ENCODE measurements at places on chromosomes 16 and 17.
A peak's percentile ranks its signal among the peaks of the same experiment; 100 is the strongest.

DNA sequence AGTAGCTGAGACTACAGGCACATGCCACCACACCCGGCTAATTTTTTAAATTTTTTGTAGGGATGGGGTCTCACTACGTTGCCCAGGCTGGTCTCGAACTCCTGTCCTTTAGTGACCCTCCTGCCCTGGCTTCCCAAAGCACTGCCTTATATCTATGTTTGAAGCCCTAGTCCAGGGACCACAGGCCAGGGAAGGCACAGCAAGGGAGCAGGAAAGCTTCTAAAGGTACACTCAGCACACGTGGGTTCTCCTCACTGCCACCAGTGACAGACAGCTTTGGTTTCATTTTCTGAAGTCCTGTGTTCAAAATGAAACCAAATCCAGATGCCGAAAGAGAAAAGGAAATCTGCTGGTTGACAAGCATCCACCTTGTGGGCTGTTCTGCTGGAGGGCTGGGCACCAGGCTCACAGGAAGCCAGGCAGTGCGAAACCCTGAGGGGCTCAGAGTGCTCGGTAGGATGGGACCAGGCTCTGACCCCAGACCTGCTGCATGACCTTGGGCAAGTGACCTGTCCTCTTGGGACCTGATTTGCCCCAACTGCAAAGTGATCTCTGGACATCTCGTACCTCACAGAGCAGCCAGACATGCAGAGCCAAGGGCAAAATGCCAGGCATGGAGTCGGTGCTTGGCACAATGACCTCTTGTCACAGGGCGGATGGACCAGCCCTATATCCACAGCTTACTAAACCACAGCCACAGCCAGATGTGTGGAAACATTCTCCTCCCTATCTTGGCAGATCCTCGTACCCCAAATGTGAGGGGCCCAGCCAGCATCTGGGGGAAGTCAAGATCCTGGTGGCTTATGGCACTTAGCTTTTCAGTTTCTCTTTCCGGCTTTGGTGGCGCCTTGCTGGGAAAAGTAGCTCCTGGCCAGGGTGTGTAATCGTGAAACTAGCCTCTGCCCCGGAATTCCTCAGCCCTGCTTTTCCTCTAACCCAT lies 2.8 kb upstream of the SOCS1 start:
- peak; percentile 57 for DNase-seq

GRCh38 chr17:37062021-37062420 lies 113.3 kb downstream of the AATF start:
- no peak for DNase-seq

DNA sequence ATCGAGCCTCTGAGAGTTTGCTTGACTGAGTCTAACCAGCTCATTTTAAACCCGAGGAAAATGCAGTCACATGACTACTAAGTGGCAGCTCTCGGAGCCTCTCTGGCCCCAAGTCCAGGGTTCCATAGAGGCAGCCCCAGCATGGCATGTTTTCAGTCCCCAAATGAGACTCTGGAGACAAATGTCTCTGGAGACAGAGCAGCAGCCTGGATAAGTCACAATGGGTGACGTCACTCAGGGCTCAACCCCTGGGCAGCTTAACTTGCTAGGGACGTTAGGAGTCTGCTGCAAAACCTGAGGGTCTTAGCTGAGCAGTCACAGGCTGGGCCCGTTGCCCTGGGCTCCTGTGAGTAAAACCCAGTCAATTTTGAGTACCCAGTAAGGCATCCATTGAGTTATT lies 6.9 kb upstream of the STH start:
- DNase-seq: no peak

DNA sequence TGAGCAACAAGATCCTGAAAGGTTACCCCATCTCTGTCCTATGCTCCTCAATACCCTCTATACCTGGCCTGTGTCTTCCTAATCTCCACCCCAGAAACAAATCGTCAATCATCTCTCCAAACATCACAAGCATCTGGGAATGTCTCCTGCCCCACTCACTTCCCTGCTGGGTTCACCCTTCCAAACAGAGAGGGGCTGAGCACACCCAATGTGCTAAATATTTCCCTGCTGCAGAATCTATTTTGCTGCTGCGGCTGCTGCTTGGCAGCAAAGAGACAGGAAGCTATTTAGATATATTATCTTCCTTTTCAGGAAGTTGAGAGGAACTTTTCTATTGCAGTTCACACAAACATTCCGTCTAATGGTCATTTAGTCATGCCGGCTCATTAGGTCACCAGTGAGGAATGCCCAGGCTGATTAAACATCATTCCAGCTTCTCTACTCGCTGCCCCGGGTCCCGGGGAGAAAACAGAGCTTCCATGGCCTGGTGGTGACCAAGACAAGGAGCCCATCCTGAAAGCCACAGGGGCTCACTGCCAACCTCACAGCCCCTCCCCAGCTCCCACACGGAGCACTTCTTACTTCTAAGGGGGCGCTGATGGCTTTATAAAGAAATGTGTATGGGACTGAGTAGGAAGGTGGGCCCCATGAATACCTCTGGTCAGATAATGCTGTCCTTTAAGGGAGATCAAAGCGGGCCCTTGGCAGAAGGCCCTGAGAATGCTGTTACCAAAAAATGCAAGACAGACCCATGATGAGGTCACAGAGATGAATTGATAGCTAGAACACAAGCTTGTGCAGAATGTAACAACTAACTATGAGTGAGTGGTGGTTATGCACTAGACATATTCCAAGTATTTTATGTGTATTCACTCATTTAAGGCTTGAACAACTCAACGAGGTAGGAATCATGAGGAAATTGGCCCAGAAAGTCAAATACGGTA lies 218.3 kb downstream of the SOX9 start:
- DNase-seq: no peak

DNA sequence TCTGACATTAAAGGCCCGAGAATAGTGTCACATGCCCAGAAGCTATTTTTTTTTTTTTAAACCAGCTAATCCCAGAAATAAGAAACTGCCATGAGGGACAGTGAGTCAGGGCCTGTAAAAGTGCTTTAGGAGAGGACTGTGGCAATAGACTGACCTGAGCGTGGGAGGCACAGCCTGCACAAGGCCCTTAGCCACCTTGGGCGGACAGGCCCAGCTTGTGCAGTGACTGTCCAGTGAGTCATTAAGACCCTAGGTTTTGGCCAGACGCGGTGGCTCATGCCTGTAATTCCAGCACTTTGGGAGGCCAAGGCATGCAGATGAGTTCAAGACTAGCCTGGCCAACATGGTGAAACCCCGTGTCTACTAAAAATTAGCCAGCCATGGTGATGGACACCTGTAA lies 343.0 kb upstream of the ZFHX3 start:
- no peak for DNase-seq

- DNase-seq: no peak
Observed at GRCh38 chr16:86344881-86345280, 165.4 kb upstream of the FOXF1 start.

GRCh38 chr17:9937901-9938300 lies 32.8 kb upstream of the RCVRN start:
- no peak for DNase-seq

- DNase-seq: no peak
Observed at GRCh38 chr17:2808367-2809335, 12.4 kb downstream of the RAP1GAP2 start.

GRCh38 chr17:57518587-57519581 lies 226.2 kb downstream of the CCDC182 start:
- no peak for DNase-seq

- DNase-seq: no peak
Observed at GRCh38 chr17:82993005-82993404, 86.4 kb upstream of the METRNL start.

DNA sequence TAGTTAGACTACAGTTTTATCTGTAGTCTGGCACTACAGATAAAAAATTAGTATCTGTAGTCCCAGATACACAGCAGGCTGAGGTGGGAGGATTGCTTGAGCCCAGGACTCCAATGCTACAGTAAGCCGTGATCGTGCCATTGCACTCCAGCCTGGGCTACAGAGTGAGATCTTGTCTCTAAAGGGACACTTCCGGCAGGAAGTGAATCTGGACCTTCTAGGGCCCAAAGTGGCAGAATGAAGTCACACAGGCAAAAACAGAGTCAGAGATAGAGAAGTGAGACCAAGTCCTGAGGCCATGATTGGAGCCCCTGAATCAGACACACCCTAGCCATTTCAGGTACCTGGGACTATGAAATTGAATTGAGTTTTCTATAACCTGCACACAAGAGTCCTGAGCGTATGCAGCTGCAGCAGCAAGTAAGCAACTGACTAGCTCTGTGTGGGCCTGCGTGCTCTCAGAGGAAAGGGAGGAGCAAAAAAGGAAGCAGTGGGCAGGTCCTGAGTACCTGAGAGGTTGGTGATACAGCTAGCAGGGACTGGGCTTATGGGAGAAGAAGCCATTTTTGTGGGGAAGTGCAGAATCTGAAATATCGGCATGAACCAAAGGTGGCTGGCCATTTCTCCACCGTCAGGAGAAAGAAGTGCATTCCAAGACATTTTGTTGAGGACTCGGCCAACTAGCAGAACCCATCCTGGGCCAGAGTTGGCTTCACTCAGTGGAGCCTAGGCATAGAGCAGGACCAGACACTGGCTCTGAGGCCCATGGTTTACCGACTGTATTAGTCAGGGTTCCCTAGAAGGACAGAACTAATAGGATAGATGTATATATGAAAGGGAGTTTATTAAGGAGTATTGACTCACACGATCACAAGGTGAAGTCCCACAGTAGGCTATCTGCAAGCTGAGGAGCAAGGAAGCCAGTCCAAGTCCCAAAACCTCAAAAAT lies 27.2 kb upstream of the BRD7 start:
- DNase-seq: peak; percentile 52

GRCh38 chr17:4420692-4421131 lies 13.0 kb upstream of the SPNS3 start:
- peak; percentile 61 for DNase-seq

DNA sequence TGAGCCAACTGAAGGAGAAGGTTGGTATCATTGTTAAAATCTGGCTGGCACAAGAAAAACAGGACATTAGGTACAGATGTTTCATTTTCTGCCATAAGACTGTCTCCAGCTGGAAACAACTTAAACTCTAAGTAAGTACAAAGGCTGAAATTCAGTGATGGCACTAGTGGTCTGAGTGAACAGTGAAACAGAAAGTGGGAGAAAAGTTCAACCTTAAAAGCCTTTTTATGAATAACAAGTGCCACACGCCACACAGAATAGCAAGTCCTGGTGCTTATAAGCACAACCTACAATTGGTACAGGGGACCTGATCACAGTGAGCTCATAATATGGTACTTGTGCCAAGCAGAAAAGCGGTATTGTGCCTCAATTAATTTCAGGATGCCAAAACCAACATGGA lies 56.7 kb downstream of the CEP112 start:
- no peak for DNase-seq

- no peak for DNase-seq
Observed at GRCh38 chr16:73036074-73036826, 11.7 kb downstream of the ZFHX3 start.

- no peak for DNase-seq
Observed at GRCh38 chr16:16073891-16074881, 124.8 kb downstream of the ABCC1 start.

DNA sequence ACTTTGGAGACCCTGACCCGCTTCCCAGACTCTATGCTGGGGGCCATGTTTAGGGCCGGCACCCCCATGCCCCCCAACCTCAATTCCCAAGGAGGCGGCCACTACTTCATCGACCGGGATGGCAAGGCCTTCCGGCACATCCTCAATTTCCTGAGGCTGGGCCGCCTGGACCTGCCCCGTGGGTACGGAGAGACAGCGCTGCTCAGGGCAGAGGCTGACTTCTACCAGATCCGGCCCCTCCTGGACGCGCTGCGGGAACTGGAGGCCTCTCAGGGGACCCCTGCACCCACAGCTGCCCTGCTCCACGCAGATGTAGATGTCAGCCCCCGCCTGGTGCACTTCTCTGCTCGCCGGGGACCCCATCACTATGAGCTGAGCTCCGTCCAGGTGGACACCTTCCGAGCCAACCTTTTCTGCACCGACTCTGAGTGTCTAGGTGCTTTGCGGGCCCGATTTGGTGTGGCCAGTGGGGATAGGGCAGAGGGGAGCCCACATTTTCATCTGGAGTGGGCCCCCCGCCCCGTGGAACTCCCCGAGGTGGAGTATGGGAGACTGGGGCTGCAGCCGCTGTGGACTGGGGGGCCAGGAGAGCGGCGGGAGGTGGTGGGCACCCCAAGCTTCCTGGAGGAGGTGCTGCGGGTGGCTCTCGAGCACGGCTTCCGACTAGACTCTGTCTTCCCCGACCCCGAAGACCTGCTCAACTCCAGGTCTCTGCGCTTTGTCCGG lies 1.1 kb downstream of the KCTD11 start:
- no peak for DNase-seq

- DNase-seq: peak; percentile 10
Observed at GRCh38 chr16:70476272-70477020, 22.1 kb downstream of the FCSK start.

DNA sequence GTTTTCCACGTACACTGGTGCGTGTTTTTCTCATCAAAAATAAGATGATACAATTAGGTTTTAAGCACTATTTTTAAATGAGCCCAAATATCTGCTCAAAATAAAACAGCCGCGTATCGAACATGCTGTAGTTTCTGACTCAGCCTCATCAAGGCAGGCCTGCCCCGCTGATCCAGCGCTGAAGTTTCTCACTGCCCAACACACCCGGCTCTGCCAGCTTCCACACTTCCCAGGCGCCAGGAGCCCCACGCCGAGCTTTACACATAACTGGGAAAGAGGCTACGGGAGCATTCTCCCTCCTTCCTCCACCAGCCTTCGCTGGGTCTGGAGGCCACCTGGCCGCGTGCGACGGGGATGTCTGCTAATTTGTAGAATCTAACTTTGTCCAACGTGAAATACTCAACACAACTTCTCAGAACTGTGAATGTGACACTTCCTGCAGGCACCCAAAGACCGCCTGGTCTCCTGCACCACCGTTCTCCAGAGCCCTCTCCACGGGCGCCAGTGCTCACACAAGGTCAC lies 42.1 kb downstream of the MAP1LC3B start:
- no peak for DNase-seq

- no peak for DNase-seq
Observed at GRCh38 chr17:19717411-19717908, 1.1 kb upstream of the SLC47A2 start.

DNA sequence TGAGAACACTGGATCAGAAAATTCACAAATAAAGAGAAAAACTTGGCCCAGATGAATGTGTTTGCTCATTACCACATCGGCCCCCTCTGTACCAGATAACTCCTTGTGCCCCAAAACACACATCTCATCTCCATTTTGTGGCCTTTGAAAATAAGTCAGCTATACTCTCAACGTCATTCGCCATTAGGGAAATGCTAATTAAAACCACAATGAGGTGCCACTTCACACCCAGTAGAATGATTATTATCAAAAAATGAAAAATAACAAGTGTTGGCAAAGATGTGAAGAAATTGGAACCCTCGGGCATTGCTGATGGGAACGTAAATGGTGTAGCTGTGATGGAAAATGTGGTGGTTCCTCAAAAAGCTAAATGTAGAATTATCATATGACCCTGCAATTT lies 34.6 kb upstream of the AKTIP start:
- DNase-seq: no peak

- no peak for DNase-seq
Observed at GRCh38 chr17:39818358-39819000, 45.6 kb downstream of the IKZF3 start.

DNA sequence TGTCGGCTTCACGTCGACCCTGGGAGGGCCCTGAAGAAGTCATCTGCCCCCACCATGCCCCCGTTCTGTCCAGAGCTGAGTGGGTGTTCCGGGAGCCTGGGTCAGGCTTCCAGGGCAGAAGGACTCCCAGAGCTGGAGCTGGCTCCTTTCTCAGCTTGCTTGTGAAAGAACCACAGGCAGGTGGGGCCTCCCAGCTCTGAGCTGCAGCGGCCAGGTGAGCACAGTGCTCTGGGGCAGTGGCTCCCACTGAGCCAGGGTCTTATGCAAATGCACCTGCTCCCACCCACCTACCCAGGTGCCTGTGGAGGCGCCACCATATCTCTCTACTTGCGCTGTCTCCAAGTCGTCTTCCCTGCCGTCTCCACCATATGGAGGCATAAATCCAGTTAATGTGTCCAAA lies 140.0 kb upstream of the RPL38 start:
- no peak for DNase-seq

All from CD4-positive, alpha-beta T cell treated with Interleukin-6 for 4 hours (primary cell).